ENCODE measurements at places on chromosomes 5 and 9.

DNA sequence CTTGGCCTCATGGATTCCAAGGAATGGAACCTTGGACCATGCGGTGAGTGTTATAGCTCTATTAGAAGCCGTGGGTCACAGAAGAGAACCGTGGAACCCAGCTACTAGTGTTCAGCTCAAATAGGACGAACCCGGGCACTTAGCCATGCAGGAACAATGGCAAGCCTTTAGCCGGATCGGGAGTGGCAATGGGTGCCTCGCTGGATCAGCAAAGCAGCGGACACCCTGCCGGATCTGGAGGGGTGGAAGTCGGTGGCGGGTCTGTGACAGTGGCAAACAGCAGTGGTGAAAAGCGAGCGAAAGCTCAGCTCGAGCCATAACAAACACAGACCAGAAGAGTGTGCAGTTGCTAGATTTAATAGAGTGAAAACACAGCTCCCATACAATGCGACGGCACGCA, 2.4 kb upstream of the CDO1 start:
- DNase-seq: no peak

DNA sequence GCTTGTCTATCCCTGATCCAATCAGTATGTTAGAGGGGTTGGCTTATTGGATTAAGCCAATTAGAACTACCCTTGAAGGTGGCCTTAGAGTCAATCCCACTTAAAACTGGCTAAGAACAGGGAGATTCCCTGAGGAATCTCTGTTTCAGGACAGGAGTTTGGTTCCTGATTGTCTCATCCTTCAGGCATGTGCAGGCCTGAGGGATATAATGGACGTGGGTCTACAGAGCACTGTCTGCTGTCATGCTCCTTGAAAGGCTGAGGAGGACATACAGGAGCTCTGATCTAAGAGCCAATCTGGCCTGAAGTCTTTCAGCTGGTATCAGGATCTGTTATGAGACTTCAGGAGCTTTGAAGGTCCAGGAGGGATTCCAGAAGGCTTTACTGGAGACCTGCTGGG, 36.2 kb upstream of the PRXL2C start:
- no peak for DNase-seq

DNA sequence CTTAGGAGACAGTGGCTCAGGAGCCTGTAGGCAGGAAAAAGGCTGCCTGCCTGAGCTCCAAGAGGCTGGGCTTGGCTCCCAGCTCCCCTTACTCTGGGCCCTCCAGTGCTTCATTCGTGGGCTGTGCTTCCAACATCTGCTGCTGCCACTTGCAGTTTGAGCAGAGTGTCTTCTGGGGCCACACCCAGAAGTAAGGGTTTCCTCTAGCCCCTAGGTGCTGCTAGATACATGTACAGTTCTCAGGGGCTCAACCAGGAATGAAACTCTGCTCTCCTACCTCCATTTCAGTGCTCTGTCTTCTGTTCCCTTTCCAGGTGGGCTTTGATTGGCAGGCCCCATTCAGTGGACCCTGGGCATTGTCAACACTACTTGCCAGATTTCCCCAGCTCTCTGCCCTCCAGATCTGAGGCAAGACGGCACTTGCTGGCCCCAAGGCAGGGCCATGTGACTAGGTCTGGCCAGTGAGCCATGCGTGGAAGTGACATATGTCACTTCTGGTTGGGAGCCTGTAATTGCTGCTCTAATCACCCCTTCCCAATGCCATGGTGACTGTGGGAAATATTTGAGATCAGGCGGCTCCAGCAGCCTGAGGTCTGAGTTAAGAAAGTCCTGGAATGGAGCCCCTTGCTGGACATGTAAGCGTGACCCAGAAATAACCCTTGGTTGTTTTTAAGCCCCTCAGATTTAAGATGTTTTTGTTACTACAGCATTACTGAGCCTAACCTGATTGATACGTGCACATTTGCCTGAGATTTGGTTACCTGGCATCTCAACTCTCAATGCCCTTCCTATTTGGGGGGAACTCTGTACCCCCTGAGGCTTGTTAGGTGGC, 9.4 kb upstream of the BOD1 start:
- DNase-seq: no peak

- no peak for DNase-seq
Measured at GRCh38 chr9:76465442-76466298, 6.7 kb downstream of the GCNT1 start.

GRCh38 chr9:128702949-128703615, 779 bp downstream of the PKN3 start:
- peak; percentile 74 for DNase-seq

- peak; percentile 12 for DNase-seq
Measured at GRCh38 chr5:126339215-126339805, 83.9 kb upstream of the GRAMD2B start.

DNA sequence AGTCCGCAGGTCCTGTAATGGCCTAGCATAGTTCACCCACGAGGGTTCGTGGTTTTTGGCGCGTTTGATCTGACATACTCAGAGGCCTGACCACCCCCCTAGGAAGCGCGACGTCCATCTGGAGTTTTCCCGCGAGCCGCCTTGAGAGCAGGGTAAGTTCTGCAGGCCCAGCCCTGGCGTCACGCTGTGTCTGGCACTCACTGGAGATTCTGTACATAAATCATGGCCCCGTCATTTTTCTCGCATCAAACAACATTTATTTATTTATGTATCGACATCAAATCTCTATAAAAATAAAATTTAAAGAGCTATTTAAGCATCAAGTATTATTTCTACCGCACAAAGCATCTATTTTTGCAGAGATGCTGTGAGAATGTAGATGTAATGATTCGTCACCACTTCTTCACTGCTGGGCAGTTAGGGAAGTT, 437 bp upstream of the TRIM41 start:
- DNase-seq: no peak

- DNase-seq: no peak
Measured at GRCh38 chr9:5841771-5842573, 9.1 kb upstream of the ERMP1 start.

- DNase-seq: no peak
Measured at GRCh38 chr9:122797316-122798063, 2.4 kb upstream of the OR1K1 start.
